Thoracic aorta (tissue), 2 donors: ENCODE measurements at places on chromosomes 12 and 14. TPM values are rescaled to one million over a fixed set of nuclear protein-coding genes. Genes with fewer than 3 reads are reported as not detected.
A peak's percentile ranks its signal among the peaks of the same experiment; 100 is the strongest.

DNA sequence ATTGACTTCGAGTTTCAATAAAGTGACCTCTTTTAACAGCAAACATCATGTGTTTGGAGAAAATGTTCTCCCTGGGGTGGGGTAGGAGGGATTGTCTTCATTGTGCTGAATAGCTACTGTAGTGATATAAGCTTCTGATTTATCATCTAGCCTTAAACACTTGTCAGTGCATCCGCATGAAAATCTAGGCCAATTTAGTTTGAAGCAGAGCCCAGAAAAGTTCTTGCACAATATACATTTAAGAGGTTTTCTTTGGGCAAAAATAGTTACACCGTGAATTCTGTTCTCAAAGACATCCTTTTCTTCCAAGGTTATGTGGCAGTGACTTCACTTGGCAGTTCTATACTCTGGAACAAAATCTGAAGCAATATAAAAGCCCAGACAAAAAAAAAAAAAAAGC is 136.0 kb upstream of the IFNG-AS1 start:
- no peak overlapping the region for H3K27ac ChIP-seq
- H3K36me3 ChIP-seq = no peaks in the 10 kb centered on the region
- DNase-seq = no peak
- H3K4me3 ChIP-seq = no peak overlapping the region
- H3K4me1 ChIP-seq = no peaks in the 10 kb centered on the region

The ACOT4 gene
- total RNA-seq = 1.3 TPM

The NTS gene
- not detected for total RNA-seq

DNA sequence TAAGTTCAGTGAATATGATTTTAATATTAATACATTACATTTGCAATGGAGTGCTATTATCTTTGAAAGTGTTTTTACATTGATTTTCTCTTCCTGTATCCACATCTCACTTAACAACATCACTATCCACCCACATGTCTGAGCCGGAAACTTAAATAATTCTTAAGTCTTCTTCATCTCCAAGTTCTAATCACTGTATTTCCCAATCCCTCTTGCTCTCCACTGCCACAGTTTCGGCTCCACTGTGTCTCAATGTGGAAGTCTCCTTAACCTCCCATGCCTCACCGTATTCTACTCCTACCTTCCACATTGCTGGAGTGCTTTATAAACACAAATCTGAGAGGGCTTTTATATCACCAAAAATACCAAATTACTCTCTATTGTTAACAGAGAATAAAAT is 25.3 kb downstream of the RTN1 start:
- no peaks in the 10 kb centered on the region for H3K36me3 ChIP-seq
- no peak overlapping the region for H3K4me3 ChIP-seq
- no peak overlapping the region for H3K27ac ChIP-seq
- H3K27me3 ChIP-seq = no peaks in the 10 kb centered on the region
- DNase-seq = no peak

DNA sequence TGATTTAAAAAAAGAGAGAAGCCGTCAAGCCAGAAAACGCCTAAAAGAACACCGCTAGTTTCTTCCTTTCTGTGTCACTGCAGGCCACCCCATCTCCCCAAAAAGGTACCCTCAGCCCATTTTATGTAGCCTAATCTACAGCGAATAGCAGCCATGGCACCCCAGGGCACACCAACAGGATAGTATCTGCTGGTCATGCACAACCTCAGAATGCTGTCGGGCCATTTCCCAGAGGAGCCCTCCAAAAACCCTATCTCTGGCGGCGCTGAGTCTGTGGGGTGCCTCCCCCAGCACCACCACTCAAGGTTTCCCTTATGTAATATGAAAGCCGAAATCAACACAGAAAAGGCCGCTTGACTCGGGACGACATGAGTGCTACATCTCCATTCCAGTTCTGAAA is 98.9 kb downstream of the BCL11B start:
- no peak overlapping the region for H3K27ac ChIP-seq
- H3K36me3 ChIP-seq = no peaks in the 10 kb centered on the region
- no peaks in the 10 kb centered on the region for H3K27me3 ChIP-seq
- H3K4me3 ChIP-seq = no peak overlapping the region
- DNase-seq = no peak

GRCh38 chr14:60327447-60328331 is 78.7 kb downstream of the PPM1A start:
- no peaks in the 10 kb centered on the region for H3K36me3 ChIP-seq
- no peak for DNase-seq
- peak overlapping the region; percentile 51 for H3K4me3 ChIP-seq
- H3K27me3 ChIP-seq = no peaks in the 10 kb centered on the region
- no peaks in the 10 kb centered on the region for H3K4me1 ChIP-seq
- H3K27ac ChIP-seq = no peak overlapping the region

GRCh38 chr12:29427964-29428363 is 47.0 kb upstream of the ERGIC2 start:
- H3K27me3 ChIP-seq = no peaks in the 10 kb centered on the region
- no peak overlapping the region for H3K4me3 ChIP-seq
- no peak for DNase-seq
- no peak overlapping the region for H3K27ac ChIP-seq
- H3K4me1 ChIP-seq = no peaks in the 10 kb centered on the region
- H3K36me3 ChIP-seq = no peaks in the 10 kb centered on the region

GRCh38 chr12:45303945-45304344 is 88.0 kb downstream of the ANO6 start:
- H3K4me3 ChIP-seq = peak overlapping the region; percentile 36
- peaks cover 99% of the 10 kb centered on the region for H3K4me1 ChIP-seq
- no peaks in the 10 kb centered on the region for H3K27me3 ChIP-seq
- H3K36me3 ChIP-seq = no peaks in the 10 kb centered on the region

The BCL7A gene
- total RNA-seq = 9.6 TPM

- no peaks in the 10 kb centered on the region for H3K36me3 ChIP-seq
- H3K4me3 ChIP-seq = peak overlapping the region; percentile 83
- peaks cover 31% of the 10 kb centered on the region for H3K4me1 ChIP-seq
These were observed 583 bp upstream of the LEMD3 start for GRCh38 chr12:65168681-65169319.

- peaks cover 3% of the 10 kb centered on the region for H3K4me1 ChIP-seq
- DNase-seq = no peak
- no peaks in the 10 kb centered on the region for H3K36me3 ChIP-seq
- no peak overlapping the region for H3K27ac ChIP-seq
- H3K27me3 ChIP-seq = no peaks in the 10 kb centered on the region
- no peak overlapping the region for H3K4me3 ChIP-seq
These were observed 41.3 kb upstream of the DUSP6 start for GRCh38 chr12:89393551-89394121.

The TAS2R19 gene
- total RNA-seq = 13.1 TPM

- H3K27ac ChIP-seq = no peak overlapping the region
- no peaks in the 10 kb centered on the region for H3K4me1 ChIP-seq
- DNase-seq = no peak
- no peak overlapping the region for H3K4me3 ChIP-seq
- no peaks in the 10 kb centered on the region for H3K27me3 ChIP-seq
These were observed 43.2 kb downstream of the TBK1 start for GRCh38 chr12:64494998-64495729.

The SIX6 gene
- not detected for total RNA-seq

GRCh38 chr12:5375547-5376295 is 56.2 kb upstream of the NTF3 start:
- DNase-seq = no peak
- H3K27ac ChIP-seq = no peak overlapping the region
- no peaks in the 10 kb centered on the region for H3K4me1 ChIP-seq

DNA sequence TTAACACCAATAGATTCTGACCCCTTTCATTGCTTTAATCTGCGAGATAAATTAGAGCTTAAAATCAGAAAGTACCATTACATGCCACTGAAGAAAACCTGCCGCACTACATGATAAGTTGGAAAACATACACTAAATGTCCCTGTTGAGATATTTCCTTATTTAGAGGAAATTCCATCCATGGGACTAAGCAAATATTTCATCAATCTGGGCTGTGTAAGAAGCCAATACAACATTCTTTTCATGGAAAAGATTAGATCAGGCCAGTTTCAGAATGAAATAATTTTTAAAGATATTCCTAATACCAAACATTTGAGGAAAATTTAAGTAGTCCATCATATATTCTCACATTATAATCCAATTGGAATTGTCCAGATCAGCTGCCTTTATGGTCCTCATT is 112.8 kb downstream of the LLPH start:
- no peaks in the 10 kb centered on the region for H3K27me3 ChIP-seq
- H3K4me3 ChIP-seq = no peak overlapping the region
- no peaks in the 10 kb centered on the region for H3K4me1 ChIP-seq
- H3K27ac ChIP-seq = no peak overlapping the region
- no peaks in the 10 kb centered on the region for H3K36me3 ChIP-seq

- H3K27me3 ChIP-seq = no peaks in the 10 kb centered on the region
- peaks cover 7% of the 10 kb centered on the region for H3K4me1 ChIP-seq
These were observed 80.2 kb upstream of the GPHB5 start for GRCh38 chr14:63398952-63399351.

DNA sequence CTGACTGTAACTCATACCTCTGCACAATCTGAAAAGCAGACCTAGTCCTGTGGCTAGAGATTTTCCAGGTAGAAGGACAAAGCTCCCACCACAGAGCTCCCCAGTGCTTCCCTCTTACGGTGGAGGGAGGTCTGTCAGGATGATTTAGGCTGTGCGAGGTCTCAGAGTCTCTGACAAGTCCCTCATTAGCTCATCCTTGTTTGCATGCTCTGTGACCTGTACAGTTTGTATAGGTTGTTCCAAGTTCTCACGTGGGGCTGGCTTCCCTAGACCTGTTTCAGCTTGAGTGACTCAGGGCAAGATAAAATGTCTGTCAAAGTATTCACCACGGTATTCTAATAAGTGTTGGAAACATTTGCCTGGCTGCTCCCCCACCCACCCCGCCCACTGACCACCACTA is 34.8 kb downstream of the ASCL1 start:
- no peak overlapping the region for H3K4me3 ChIP-seq
- no peak for DNase-seq
- no peaks in the 10 kb centered on the region for H3K36me3 ChIP-seq
- no peaks in the 10 kb centered on the region for H3K4me1 ChIP-seq

DNA sequence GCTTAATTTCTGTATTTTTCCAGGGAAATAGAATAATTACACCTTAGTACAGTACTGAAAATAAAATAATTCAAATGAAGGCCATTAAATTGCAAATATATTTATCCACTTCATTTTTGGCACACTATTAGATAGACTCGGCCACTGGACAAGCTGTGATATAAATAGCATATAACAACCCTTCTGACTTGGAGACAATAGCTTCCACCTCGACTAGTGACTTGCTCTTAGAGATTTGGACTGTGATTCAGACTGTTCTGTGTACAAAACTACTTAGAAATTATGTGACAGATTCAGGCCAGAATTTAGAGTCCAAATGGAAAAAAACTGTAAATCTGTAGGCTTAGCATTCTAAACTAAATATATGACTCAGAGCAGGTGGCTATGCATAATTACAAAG is 949.9 kb downstream of the LRFN5 start:
- no peak overlapping the region for H3K4me3 ChIP-seq
- no peaks in the 10 kb centered on the region for H3K36me3 ChIP-seq
- no peak for DNase-seq
- H3K27me3 ChIP-seq = no peaks in the 10 kb centered on the region
- H3K4me1 ChIP-seq = no peaks in the 10 kb centered on the region

GRCh38 chr14:38199739-38200138 is 8.0 kb upstream of the SSTR1 start:
- no peaks in the 10 kb centered on the region for H3K36me3 ChIP-seq
- H3K4me1 ChIP-seq = no peaks in the 10 kb centered on the region
- no peaks in the 10 kb centered on the region for H3K27me3 ChIP-seq
- no peak for DNase-seq
- H3K4me3 ChIP-seq = no peak overlapping the region
- no peak overlapping the region for H3K27ac ChIP-seq

GRCh38 chr14:68730348-68730747 is 62.5 kb downstream of the ZFP36L1 start:
- H3K36me3 ChIP-seq = no peaks in the 10 kb centered on the region
- H3K4me1 ChIP-seq = peaks cover under 1% of the 10 kb centered on the region
- H3K4me3 ChIP-seq = no peak overlapping the region
- no peak overlapping the region for H3K27ac ChIP-seq
- H3K27me3 ChIP-seq = no peaks in the 10 kb centered on the region

The FBXW8 gene
- total RNA-seq = 12.6 TPM

The NFE2 gene
- total RNA-seq = not detected

DNA sequence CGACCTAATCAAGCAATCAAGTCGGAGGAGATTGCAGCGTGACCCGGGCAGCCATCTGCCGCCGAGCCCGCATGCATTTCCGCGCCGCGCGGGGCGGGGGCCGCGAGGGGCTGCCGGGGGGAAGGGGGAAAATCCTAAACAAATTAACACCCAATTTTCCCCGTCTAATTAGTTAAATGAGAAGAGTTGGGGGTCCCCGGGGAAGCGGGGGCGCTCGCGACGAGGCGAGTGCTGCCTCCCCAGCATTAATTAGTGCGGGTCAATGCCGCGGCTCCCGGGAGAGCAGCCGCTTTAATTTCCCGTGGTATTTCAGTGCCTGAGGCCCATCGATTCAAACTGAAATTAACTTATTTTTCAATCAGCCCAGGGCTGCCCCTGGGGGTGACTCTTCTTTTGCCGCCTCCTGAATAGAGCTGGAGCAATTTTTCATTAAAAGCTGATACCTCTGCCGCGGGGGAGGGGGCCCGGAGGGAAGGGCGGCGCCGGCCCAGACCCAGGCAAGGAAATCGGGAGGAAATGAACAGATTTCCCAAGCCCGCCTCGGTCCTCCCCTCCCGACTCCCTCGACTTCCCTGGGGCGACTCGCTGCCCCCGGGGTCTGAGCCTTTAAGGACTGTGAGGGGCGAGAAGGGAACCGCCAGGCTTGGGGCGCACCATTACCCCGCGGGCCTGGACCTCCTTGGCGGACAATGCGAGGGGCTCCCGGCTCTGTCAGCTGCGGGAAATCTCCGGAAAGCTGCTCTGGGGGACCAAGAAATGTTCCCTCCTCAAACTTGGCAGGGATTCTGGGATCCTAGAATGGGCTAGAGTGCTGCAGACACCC is 18.9 kb downstream of the VSX2 start:
- H3K27ac ChIP-seq = no peak overlapping the region
- H3K4me3 ChIP-seq = peak overlapping the region; percentile 89
- no peaks in the 10 kb centered on the region for H3K27me3 ChIP-seq
- no peaks in the 10 kb centered on the region for H3K36me3 ChIP-seq

- no peaks in the 10 kb centered on the region for H3K4me1 ChIP-seq
- DNase-seq = no peak
- H3K27ac ChIP-seq = no peak overlapping the region
- H3K36me3 ChIP-seq = no peaks in the 10 kb centered on the region
These were observed 24.2 kb downstream of the RPH3A start for GRCh38 chr12:112815589-112816321.

- peaks cover 20% of the 10 kb centered on the region for H3K4me1 ChIP-seq
- H3K36me3 ChIP-seq = peaks cover 12% of the 10 kb centered on the region
- DNase-seq = no peak
These were observed 203.7 kb downstream of the ETV6 start for GRCh38 chr12:11853126-11853525.

DNA sequence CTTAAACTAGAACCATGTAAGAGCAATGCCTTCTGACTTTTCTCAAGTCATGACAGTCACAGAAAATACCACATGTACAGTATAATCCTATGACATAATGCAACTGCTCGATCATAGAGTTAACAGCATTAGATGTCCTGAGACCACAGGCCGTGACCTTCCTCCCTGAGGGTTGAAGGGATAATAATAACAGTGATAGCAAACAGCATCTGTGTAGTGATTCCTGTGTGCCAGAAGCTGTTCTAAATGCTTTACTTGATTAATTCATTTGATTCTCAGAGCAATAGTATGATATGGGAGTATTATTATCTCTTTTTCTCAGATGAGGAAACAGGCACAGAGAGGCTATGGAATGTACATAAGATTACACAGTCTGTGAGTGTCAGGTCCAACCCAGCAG is 53.2 kb downstream of the SLC35F4 start:
- H3K4me3 ChIP-seq = no peak overlapping the region
- DNase-seq = no peak
- no peaks in the 10 kb centered on the region for H3K4me1 ChIP-seq
- H3K36me3 ChIP-seq = no peaks in the 10 kb centered on the region

GRCh38 chr14:57066887-57067513 is 201.7 kb downstream of the EXOC5 start:
- no peaks in the 10 kb centered on the region for H3K27me3 ChIP-seq
- no peaks in the 10 kb centered on the region for H3K36me3 ChIP-seq
- no peaks in the 10 kb centered on the region for H3K4me1 ChIP-seq
- no peak for DNase-seq
